ENCODE measurements at places on chromosomes 6 and 20.
A peak's percentile ranks its signal among the peaks of the same experiment; 100 is the strongest.

- no peak for DNase-seq
Observed at GRCh38 chr6:37135835-37136694, 33.9 kb upstream of the PIM1 start.

DNA sequence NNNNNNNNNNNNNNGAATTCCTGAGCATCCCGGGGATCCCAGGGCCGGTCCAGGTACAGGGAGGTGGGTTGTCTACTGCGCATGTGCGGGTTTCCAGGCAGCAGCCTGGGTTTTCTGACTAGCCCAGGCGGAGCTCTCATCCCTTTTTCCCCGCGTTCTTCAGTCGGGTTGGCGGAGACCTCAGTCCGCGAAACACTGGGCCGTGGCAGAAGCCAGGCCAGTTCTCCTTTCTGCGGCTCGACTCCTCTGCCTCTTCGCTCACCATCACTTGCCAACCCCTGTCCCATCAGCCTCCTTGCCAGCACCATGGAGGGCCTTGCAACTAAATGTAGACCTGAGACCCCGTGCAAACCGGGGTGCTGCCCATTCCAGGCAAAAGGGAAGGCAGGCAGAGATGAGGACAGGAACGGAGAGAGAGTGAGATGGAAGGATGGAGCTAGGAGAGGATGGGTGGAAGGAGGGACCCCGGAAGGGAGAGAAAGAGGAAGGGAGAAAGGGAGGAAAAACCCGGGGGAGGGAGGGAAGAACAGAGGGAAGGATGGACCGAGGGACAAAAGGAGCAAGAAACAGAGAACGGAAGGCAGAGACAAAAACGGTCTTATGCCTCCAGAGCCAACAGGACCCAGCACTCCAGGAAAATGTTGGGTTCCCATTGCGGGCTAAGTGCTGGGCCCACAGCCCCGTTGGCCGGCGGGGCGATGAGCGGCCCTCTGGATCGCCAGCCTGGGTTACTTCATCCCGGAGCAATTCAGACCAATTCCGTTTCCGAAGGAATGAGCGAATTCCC is 445.4 kb upstream of the DEFB115 start:
- DNase-seq = no peak

- no peak for DNase-seq
Observed at GRCh38 chr20:45991616-45992015, 17.1 kb upstream of the MMP9 start.

GRCh38 chr20:38875175-38875993 is 50.8 kb upstream of the FAM83D start:
- DNase-seq = peak; percentile 78

- DNase-seq = no peak
Observed at GRCh38 chr6:1958257-1958656, 287.1 kb downstream of the GMDS start.

DNA sequence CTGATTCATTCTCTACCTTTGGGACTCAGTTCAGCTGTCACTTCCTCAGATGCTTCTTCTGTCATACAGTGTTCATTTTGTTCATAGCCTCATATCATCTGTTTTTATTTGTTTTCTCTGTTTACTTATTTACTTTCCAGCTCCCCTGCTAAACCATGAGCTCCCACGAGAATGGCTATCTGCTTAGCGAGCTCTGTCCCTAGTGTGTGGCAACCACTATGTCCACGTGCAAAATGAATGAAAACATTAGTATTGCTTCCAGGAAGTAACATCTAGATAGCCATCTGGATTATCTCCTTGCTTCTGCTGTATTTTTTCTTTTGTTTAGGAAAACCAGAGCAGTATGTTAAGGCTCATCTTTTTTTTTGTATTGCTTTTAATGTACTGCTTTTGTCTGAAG is 417.0 kb upstream of the SLC35B3 start:
- no peak for DNase-seq

DNA sequence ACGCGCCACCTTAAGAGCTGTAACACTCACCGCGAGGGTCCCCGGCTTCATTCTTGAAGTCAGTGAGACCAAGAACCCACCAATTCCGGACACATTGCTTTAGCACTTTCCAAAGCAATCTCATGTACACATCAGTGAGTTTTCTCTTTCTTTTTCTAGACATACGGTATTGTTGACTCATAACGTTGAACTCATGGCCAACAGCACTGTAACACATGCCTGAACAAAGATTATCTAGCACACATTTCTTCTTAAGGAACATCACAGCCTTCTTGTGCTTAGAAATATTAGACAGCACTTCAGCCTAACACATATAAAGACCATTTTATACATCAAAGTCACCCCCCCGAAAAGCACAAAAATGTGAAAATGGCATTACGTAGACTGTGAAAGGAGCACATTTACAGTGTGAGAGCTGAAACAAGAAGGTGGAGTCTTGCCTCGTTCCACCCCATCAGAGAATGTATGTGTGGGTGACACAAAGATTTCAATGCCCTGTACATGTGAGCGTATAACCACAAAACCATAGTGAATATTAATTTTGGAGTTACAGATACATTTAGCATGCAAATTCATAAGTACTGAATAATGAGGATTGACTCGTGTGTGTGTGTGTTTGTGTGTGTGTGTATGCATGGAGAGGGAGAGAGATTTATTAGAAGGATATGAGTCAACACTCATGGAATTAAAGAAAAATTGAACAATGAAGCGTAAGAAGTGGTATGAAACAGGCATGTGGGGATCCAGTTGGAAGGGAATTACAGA is 134.1 kb downstream of the FAM83B start:
- no peak for DNase-seq

- DNase-seq = no peak
Observed at GRCh38 chr6:136920671-136921380, 1.3 kb upstream of the SLC35D3 start.

GRCh38 chr6:29872791-29873190 is 45.2 kb downstream of the HLA-G start:
- no peak for DNase-seq

DNA sequence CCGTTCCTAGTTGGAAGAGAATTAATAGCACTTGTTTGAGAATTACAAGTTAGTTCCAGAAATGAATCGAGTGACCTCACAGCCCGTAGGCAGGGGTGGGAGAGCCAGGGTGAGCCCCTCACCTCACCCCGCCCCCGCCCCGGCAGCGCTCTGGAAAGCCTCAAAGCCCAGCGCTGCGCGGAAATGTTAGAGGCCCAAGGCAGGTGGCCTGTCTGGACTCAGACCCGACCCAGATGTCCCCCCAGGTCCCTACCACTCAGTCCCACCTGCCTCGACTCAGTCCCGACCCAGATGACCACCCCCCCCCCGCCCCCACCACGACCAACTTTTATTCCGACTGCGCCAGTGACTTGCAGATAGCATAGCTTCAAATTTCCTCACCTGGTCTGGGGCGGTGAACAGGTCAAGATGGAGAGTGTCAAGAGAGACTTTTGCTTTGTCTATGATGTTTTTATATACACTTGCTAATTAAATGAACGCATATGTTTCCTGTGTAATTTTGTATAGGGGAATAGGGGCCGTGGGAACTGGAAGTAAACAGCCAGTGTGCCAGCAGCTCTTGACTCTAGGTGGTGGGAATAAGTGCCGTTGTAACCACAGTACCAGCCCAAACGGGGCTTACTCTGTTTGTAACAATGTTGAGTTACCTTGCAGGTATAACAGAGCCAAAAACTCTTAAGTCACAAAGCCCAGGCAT is 1.2 kb upstream of the PXDC1 start:
- no peak for DNase-seq

GRCh38 chr20:61976644-61977418 is 88.8 kb downstream of the TAF4 start:
- DNase-seq = no peak

- DNase-seq = no peak
Observed at GRCh38 chr6:97203343-97203742, 79.7 kb downstream of the MMS22L start.

DNA sequence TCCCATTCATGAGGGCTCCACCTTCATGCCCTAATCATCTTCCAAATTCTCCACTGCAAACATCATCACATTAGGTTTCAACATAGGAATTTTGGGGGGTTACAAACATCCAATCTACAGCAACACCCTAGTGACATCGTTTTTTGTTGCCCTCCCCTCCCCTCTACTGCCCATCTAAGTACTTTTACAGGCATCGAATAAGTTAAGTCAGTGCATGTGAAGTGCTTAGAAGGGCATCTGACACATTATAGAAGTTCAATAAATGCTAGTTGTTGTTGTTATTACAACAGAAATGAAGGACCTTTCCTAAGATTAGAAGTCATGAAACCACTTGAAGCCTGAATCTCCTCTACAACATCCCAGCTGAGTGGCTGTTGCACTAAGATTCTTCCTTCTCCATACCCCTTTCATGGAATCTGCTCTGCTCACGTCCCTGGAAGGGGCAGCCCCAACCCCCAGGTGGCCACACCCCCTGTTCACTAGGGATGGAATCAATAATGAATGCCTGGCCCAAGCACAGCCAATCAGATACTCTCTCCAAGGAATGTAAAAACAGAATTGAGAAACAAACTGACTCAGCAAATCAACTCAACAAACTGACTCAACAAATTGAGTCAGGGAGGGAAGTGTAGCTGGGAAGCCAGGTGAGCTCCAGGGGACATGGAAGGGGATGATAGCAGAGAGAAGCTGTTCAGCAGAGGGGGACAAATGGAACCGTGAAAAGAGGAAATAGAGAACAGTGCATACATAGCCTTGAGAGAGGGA is 3.9 kb upstream of the LRP11 start:
- no peak for DNase-seq

GRCh38 chr20:3461911-3462677 is 8.7 kb upstream of the ATRN start:
- DNase-seq = no peak

DNA sequence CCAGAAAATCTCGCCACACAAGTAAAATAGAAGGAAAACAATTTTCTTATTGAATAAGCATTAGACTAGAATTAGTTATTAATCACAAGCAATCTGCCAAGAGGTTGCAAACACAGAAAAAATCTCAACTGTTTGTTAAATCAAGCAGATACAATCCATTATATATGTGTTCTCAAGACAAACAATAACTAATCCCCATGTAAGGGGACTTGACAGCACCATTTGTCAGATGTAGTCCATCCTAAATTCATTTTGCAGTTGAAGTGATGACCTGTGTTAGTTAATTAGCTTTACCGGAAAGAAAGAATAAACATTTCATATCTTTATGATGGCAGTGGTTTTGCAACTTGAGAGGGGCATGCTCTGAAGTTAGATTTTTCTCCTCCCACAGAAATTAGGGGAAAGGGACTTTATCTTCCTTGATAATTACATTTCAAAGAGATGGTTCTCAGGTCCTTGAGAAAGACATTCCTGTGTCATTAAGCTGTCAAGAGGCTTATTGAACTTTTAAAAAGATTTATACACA is 1588.0 kb downstream of the GRIK2 start:
- no peak for DNase-seq

- DNase-seq = no peak
Observed at GRCh38 chr20:5401277-5401875, 84.6 kb upstream of the PROKR2 start.

GRCh38 chr6:99661870-99662269 is 55.2 kb downstream of the PRDM13 start:
- no peak for DNase-seq

DNA sequence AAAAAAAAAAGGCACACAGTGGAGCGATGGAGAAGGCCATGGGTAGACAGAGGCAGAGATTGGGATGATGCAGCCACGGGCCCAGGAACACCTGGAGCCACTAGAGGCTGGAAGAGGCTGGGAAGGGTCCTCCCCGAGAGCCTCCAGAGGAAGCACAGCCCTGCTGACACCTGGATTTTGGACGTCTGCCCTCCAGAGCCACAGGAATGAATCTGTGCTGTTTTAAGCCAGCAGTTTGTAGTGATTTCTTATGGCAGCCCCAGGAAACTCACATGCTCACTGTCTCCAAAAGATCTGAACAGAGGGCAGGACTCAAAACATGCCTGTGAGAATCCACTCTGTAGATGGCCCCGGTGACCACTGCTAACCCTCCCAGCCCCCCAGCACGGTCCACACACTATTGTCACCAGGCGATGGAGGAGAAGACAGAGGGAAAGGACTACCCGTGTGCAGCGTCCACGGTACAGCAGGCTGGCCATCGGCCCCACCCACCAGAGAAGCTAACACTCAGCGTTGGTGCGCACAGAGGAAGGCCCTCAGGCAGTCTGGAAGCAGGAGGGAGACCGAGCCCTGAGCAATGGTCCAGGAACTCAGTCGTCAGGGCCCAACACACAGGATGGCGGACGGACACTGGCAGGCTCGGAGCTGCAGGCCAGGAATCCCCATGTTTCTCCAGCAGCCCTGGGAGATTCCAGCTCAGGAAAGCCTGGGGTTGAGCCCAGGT is 99.7 kb downstream of the BMP7 start:
- no peak for DNase-seq

DNA sequence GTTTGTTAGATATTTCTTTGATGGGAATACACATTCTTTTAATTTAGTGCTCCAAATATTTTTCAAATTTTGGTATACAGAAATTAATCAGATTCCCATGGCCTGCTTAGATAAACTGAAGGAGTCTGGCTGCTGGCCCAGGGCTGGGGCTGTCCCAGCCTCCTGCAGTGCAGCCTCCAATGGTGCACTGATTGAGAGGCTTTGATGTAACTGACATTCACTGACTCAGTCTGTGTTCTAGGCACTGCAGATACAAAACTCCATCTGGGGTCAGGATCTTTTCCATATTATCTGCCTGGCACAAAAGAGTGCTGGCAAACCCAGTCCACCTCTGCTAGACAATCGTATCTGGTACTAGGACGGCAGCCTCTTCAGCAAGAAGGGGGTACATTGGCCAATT is 64.8 kb downstream of the GRIK2 start:
- no peak for DNase-seq

- DNase-seq = no peak
Observed at GRCh38 chr6:25482996-25483395, 169.0 kb upstream of the SCGN start.

- DNase-seq = no peak
Observed at GRCh38 chr6:74901576-74901975, 304.3 kb downstream of the COL12A1 start.

- DNase-seq = no peak
Observed at GRCh38 chr20:836190-836589, 2.7 kb downstream of the FAM110A start.

GRCh38 chr20:7031222-7031621 is 263.7 kb downstream of the BMP2 start:
- DNase-seq = no peak

- DNase-seq = peak; percentile 85
Observed at GRCh38 chr6:118709859-118710350, 58.5 kb upstream of the CEP85L start.

DNA sequence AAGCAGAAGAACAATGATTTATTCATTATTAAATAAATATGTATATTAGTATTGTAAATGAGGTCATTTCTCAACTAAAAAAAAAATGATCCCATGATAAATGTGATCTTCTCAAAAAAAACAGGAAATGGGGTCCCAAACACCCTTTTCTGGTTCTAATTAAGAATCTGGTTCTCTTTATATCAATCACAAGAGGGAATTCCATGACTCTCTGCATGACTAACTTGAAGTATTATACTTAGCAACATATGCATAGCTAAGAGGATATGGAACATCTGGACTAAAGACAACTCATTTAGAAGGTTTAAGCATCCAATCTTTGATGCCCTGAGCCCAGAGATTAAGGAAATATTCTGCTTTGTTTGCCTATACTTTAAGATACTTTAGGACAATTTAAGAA is 89.7 kb upstream of the EMILIN3 start:
- DNase-seq = no peak

Measured in central memory CD4-positive, alpha-beta T cell (primary cell).